ENCODE measurements at places on chromosomes 6 and 20.

DNA sequence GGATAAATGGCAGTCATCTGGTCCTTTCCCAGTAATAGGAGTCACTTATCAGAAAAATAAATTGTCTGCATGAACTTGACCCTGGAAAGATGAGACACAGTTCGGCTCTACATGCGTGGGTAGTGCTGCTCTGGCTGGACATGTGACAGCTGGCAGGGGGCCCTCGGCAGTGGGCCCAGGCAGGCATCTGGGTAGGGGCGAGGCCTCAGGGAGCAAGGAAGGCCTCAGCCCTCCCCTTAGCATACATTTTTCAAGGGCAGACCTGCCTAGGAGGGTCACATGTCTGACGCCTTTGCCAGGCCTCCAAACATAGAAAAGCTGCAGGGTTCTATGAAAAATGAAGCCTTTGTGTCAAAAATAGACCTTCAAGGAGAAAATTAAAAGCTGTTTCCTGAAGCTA lies 12.8 kb upstream of the ILRUN start:
- no peaks in the 10 kb centered on the region for H3K36me3 ChIP-seq
- DNase-seq = peak; percentile 24
- H3K27me3 ChIP-seq = no peaks in the 10 kb centered on the region
- H3K27ac ChIP-seq = no peak overlapping the region
- H3K4me3 ChIP-seq = no peak overlapping the region
- peaks cover 15% of the 10 kb centered on the region for H3K4me1 ChIP-seq

GRCh38 chr6:125022391-125022989 lies 60.3 kb downstream of the RNF217 start:
- no peaks in the 10 kb centered on the region for H3K27me3 ChIP-seq
- H3K4me3 ChIP-seq = no peak overlapping the region
- peaks cover 17% of the 10 kb centered on the region for H3K4me1 ChIP-seq
- H3K36me3 ChIP-seq = peaks cover 5% of the 10 kb centered on the region
- no peak for DNase-seq

- no peak overlapping the region for H3K27ac ChIP-seq
- no peak overlapping the region for H3K4me3 ChIP-seq
- H3K27me3 ChIP-seq = peaks cover 2% of the 10 kb centered on the region
- no peaks in the 10 kb centered on the region for H3K4me1 ChIP-seq
- H3K36me3 ChIP-seq = 0 out of 2 replicates have a peak, but pooled peaks cover 8% of the 10 kb centered on the region
These were observed 33.8 kb downstream of the ZNF217 start for GRCh38 chr20:53559816-53560215.

- H3K36me3 ChIP-seq = no peaks in the 10 kb centered on the region
- H3K4me3 ChIP-seq = no peak overlapping the region
- H3K27me3 ChIP-seq = no peaks in the 10 kb centered on the region
- H3K4me1 ChIP-seq = no peaks in the 10 kb centered on the region
- H3K27ac ChIP-seq = no peak overlapping the region
- no peak for DNase-seq
These were observed 567.6 kb upstream of the MAN1A1 start for GRCh38 chr6:119917186-119917585.

DNA sequence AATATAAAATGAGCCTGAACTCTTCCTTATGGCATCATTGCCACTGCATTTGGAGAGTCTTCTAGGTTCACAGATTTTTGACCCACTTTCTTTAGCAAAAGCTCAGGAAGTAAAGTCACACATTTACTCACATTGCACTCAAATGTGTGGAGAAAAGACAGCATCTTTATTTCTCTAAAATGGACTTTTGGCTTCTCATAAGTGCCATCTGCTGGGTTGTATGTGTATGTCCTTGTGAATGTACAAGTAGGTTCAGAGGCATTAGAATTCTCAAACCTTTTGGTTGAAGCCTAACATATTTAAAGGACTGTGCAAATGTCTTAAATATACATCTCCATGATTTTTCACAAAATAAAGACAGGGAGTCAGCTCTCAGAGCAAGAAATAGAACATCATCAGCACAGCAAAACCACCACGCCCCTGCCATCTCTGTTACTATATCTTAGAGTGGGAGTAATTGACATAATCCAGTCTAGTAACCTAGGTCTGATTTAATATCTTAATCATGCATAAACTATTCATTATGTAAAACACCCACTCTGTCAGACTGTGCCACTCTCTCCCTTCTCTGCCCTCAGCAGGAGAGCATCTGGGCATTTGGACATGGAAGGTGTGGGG lies 42.2 kb upstream of the SPTLC3 start:
- no peak overlapping the region for H3K27ac ChIP-seq
- DNase-seq = no peak
